ENCODE measurements at places on chromosomes 6 and 20.

GRCh38 chr6:8234321-8234720 is 132.0 kb upstream of the EEF1E1 start:
- DNase-seq: no peak

GRCh38 chr20:48115502-48115901 is 330.2 kb upstream of the SULF2 start:
- DNase-seq: no peak

DNA sequence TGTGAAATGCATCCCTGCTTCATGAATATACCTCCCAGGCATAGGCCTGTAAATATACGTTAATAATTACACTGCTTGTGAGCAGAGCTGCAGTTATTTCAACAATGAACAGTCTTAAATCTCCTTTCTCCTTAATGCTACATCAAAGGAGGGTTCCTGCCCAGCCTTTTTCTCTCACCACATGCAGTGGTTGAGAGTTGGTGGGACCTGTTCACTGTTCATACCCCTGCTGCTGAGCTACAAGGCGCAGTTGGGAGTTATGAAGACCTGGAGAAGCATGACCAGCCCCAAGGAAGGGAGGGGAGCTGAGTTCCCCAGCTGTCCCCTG is 111.9 kb upstream of the FOXQ1 start:
- DNase-seq: no peak

- no peak for DNase-seq
Observed at GRCh38 chr6:133341607-133342158, 100.5 kb downstream of the EYA4 start.

GRCh38 chr6:20202699-20203302 is 9.5 kb downstream of the MBOAT1 start:
- no peak for DNase-seq

- no peak for DNase-seq
Observed at GRCh38 chr6:136341967-136342366, 52.3 kb upstream of the BCLAF1 start.

- DNase-seq: no peak
Observed at GRCh38 chr20:15555913-15556312, 1017.3 kb downstream of the KIF16B start.

- DNase-seq: no peak
Observed at GRCh38 chr20:19876828-19877460, 118.9 kb downstream of the RIN2 start.
